ENCODE measurements at places on chromosomes 6 and 20.

DNA sequence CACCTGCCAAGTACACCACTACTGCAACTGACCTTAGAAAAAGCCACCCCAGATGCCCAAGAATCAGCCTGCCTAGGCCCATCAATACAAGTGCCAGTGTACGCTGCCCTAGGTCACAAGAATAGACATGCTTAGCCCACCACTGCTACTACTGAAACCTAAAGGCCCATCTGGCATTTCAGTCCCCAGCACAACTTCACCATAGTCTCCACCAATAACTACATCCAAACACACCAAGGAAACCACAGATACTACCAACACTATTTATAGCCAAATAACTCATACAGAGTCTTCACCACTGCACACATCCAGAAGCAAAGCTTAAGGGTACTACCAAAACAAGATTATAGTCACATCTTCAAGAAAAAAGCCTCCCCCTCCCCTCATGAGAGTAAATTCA lies 28.2 kb downstream of the TREML4 start:
- H3K36me3 ChIP-seq: no peaks in the 10 kb centered on the region
- no peak overlapping the region for H3K27ac ChIP-seq
- no peak for DNase-seq

GRCh38 chr6:10141746-10142443 lies 273.0 kb downstream of the TFAP2A start:
- peaks cover 8% of the 10 kb centered on the region for H3K4me1 ChIP-seq
- DNase-seq: no peak
- no peaks in the 10 kb centered on the region for H3K27me3 ChIP-seq
- H3K27ac ChIP-seq: no peak overlapping the region

DNA sequence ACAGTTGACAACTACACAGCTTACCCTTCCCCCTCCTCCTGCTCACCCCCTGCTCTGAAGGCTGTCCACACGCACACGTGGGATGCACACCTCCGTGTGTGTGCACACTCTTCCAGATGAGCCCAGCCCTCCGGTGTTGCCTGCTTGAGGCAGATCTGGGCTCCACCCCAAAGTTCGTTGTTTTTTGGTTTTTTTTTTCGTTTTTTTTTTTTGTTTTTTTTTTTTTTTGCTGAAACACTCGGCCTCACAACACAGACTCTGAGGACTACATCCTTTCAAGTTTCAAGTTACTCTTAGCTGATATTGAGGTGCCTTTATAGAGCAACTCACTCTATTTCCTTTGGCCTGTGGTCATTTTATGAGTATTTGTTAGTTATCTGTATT lies 88.2 kb downstream of the RREB1 start:
- no peaks in the 10 kb centered on the region for H3K36me3 ChIP-seq
- no peaks in the 10 kb centered on the region for H3K4me1 ChIP-seq
- no peaks in the 10 kb centered on the region for H3K27me3 ChIP-seq

GRCh38 chr20:51062065-51062464 lies 39.2 kb upstream of the KCNG1 start:
- no peaks in the 10 kb centered on the region for H3K36me3 ChIP-seq
- H3K27ac ChIP-seq: no peak overlapping the region
- no peaks in the 10 kb centered on the region for H3K27me3 ChIP-seq
- no peak overlapping the region for H3K4me3 ChIP-seq
- H3K4me1 ChIP-seq: peaks cover 11% of the 10 kb centered on the region
- no peak for DNase-seq
